ENCODE measurements at places on chromosomes 5 and 9.

DNA sequence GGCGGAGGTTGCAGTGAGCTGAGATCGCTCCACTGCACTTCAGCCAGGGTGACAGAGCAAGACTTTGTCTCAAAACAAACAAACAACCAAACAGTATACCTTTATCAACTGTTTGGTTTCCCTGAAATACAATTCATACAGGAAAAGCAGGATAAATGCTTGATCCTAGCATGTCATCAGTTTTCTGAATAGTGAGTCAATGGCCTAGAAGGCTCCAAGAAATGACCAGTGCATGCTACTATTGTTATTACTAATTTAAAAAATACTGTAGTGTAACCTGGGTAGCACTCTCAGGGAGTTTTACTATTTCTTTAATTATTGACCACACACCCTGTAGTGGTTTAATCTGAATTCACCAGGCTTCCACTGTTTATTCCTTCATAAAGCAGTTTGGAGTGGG lies 101.0 kb upstream of the PTPN3 start:
- DNase-seq, result no peak

GRCh38 chr5:113172231-113172826 lies 195.7 kb downstream of the DCP2 start:
- no peak for DNase-seq

GRCh38 chr5:10046676-10047075 lies 203.0 kb downstream of the ATPSCKMT start:
- DNase-seq, result no peak

GRCh38 chr5:105288946-105289345 lies 1726.4 kb upstream of the NUDT12 start:
- no peak for DNase-seq

DNA sequence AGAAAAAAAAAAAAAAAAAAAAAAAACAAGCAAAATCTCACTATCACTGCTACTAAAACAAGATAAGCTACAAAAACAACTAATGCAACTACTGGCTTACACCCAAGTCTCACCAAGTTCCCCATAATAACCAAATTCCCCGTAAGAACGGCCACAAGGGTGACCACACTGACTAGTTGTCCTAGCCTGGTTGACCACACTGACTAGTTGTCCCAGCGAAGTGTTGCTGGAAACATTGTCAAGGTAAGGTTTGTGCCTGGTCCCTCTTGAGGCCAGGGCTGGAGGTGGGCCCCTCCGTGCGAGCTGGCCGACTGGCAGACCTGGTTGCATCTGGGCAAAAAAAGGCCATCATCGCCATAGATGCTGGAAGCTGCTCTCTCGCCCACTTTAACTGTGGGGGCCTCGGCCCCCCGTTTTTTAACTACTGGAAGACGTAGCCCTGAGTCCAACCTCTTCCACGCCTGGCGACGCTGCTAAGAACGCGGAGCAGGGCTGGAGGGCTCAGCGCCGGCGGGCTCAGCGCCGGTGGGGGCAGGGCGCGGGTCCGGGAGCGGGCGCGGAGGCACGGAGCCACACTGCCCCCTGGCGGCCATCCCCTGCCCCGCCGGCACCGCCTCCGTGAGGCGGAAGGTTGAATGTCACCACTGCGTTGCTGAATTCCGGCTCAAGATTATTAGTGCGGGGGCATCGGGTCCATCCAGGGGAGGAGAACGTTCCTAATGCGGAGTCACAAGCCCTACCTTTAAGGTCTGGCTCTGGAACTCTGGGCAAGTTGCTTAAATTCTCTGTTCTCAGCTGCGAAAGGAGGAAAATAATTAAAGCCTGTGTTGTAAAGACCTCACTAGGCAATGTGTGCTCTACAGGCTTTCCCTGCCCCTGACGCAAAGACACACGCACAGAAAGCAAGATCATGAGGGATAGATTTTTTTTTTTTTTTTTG lies 84.0 kb downstream of the HSD17B3 start:
- DNase-seq, result peak; percentile 93

GRCh38 chr9:84697509-84698114 lies 28.1 kb downstream of the NTRK2 start:
- DNase-seq, result peak; percentile 79

GRCh38 chr9:88179062-88179521 lies 40.8 kb upstream of the SPATA31C2 start:
- DNase-seq, result no peak

DNA sequence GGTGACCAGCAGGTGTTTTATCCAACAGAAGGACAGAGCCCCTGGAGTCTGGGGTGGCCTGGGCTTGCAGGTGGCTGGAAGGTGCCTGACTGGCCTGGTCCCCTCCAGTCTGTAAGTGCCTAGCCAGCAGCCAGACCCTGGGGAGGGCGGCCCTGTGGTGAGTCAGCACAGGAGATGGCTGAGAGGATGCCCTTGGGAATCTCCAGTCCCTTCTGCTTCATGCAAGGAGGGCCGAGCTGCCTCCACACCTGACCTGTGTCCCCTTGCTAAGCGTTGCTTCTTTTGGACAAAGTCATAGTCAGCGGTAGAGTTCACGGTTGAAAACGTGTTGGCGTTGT lies 20.2 kb downstream of the OBP2B start:
- no peak for DNase-seq

- DNase-seq, result no peak
Measured at GRCh38 chr9:93020771-93021670, 37.5 kb upstream of the SUSD3 start.

- no peak for DNase-seq
Measured at GRCh38 chr5:37435261-37435660, 56.1 kb downstream of the WDR70 start.

GRCh38 chr5:142869886-142870285 lies 99.7 kb downstream of the ARHGAP26 start:
- DNase-seq, result no peak

DNA sequence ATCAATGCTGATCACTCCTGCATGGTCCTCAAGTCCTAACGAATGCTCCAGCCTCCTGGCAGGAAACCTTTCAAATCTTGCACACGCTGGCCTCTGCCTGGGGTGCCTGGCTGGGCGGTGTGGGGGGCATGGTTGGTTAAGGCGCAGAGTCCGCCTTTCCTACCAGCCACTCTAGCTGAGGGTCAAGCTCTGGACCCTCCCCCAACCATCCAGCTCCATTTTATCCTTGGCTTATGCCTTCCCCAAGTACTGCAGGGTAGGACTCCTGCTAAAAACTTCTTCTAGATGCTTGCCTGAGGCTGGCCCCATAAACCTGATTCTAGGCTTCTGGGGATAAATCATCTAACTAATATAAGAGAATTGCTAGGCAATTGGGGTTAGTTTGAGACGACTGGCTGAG lies 808 bp upstream of the MVB12B start:
- DNase-seq, result no peak

GRCh38 chr9:33748633-33749304 lies 46.6 kb upstream of the PRSS3 start:
- no peak for DNase-seq

GRCh38 chr9:77800924-77801551 lies 152.9 kb upstream of the GNA14 start:
- DNase-seq, result no peak

DNA sequence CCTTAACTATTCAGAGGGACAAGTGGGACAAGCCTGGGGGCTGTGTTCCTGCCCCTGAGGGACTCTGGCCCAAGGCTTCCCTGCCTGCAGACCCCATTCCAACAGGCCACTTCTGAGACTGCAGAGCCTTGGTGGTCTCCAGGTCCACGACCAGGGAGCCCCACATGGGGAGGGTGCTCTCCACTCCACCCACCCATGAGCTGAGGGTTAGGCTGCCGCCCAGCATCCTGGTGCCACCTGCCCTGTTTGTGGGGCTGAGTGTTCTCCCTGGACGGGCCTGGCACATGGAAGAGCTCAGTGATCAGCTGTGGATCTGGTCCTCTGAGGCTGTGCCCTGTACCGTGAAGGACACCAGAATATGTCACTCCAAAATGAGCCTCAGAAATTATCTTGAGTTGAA lies 2.5 kb upstream of the ABO start:
- no peak for DNase-seq

- no peak for DNase-seq
Measured at GRCh38 chr5:132474881-132475496, 15.6 kb downstream of the IRF1 start.
